ENCODE measurements at places on chromosomes 4 and X.

DNA sequence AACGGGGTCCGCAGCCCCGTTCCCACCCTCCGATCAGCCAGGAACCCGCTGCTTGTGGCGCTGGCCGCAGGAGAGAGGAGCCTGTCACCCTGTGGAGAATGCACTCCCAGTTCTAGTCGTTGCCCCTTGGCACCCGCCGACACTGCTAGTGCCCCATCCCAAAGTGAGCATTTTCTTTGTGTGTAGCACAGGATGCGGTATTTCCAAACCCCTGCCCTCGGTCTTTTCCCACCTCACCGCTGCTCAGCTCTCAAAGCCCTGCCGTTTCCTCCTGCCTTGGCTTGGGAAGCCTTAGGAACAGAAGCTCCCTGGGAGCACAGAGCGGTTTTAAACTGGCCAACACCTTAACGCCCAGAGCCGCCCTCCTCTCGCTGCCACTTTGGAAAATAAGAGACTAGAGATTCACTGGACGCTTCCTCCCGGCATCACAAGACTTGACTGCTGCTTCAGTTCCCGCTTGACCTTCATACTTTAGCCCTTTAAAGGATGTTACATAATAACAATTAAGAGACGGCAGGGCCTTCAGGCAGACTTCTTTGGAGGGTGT is 772 bp downstream of the CYP4V2 start:
- DNase-seq, result peak; percentile 29

- peak; percentile 88 for DNase-seq
Measured at GRCh38 chrX:40166582-40166981, 68.8 kb upstream of the BCOR start.

DNA sequence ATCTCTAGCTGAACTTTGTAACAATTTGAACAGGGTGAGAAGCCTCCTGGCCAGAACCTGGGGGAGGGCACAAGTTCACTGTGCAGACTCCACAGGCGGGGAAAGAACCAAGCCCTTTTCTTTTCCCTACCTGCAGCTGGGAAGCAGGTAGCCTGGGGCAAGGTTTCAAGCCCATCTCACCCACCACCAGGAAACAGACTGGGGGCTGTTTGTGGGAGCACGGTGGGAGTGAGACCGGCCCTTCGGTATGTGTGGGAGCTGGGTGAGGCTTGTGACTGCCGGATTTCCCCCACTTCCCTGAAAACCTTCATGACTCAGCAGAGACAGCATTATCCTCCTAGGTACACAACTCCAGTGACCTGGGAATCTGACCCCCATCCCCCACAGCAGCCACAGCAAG is 211.7 kb downstream of the ZNF674 start:
- DNase-seq, result no peak

GRCh38 chr4:25842229-25842845 is 20.5 kb downstream of the SEL1L3 start:
- no peak for DNase-seq

GRCh38 chr4:75831856-75832405 is 70.3 kb downstream of the PPEF2 start:
- DNase-seq, result peak; percentile 58

- no peak for DNase-seq
Measured at GRCh38 chr4:176444741-176445140, 125.0 kb downstream of the SPCS3 start.

Data from SK-N-DZ (cell line).